ENCODE measurements at places on chromosomes 6 and 20. TPM values are rescaled to one million over a fixed set of nuclear protein-coding genes. Genes with fewer than 3 reads are reported as not detected.

The PERP gene
- 7.4 TPM for total RNA-seq

The C20orf202 gene
- total RNA-seq, result not detected

The AIG1 gene
- total RNA-seq, result 5.0 TPM

The PROCR gene
- total RNA-seq, result 0.34 TPM

The VWA7 gene
- total RNA-seq, result 6.0 TPM

The ULBP2 gene
- 2.9 TPM for total RNA-seq
